Fibroblast of gingiva (primary cell): ENCODE measurements at places on chromosomes 11 and 22.

GRCh38 chr22:17176715-17177114 is 17.6 kb upstream of the HDHD5 start:
- DNase-seq: no peak

DNA sequence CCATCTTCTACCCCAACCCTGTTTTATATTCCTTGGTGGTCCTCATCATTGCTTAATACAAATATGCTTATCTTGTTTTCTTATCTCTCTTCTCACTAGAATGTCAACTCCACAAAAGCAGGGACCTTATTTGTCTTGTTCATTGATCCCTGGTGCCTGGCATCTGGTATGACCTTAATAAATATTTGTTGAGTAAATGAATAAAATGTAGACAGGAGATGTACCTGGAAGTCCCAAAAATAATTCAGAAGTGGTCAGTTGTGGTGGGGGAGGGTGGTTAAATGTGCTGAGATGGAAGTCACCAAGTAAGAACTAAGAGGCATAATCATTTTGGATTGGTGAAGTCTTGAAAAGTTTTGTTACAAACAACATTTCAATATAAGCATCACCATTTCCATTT is 214.8 kb upstream of the MPPED2 start:
- DNase-seq: no peak

DNA sequence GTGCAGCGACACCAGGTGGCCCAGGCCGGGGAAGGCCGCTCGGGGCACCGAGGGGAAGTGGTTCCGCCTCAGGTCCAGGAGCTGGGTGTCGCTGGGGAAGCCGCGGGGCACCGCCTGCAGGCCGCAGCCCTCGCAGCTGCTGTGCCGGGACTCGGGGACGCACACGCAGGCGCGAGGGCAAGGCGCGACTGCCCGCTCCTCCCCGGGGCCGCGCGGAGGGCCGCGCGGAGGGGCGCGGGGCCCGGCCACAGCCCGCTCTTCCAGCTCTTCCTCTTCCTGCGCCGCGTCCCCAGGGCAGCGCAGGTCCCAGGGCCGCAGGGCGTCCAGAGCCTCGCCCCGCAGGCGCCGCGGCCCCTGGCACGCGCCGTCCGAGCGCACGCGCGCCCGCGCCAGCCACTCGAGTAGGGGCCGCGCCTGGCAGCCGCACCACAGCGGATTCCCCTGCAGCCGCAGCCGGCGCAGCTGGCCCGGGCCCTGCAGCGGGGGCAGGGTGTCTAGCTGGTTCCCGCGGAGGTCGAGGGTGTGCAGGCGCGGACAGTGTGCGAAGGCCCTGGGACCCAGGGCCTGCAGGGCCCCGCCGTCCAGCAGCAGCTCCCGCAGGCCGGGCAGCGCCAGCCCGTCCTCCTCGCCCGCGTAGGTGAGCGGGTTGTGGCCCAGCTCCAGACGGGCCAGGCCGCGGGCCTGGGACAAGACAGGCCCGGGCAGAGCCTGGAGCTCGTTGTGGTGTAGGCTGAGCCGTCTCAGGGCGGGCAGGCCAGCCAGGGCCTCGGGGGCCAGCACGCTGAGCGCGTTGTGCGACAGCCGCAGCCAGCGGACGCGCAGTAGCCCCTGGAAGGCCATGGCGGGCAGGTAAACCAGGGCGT is 2.8 kb downstream of the CHADL start:
- DNase-seq: no peak

GRCh38 chr11:65401073-65401802 is 14.8 kb downstream of the FRMD8 start:
- no peak for DNase-seq

DNA sequence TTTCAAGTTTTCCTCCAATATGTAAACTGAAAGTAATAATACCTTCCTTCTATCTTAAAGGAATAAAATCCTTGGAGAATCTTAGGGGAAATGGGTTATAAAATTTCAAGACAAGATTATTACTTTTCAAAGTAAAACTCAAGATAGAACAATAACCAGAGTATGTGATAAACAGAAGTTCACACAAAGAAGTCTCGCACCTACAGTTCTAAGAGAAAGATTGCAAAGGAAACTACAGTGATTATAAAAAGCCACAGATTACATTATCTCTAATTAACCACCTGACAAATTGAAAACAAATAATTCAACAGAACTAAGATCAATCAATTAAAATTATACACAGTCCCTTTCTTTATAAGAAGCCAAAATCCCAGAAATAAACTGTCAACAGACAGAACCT is 34.0 kb downstream of the AMBRA1 start:
- no peak for DNase-seq

DNA sequence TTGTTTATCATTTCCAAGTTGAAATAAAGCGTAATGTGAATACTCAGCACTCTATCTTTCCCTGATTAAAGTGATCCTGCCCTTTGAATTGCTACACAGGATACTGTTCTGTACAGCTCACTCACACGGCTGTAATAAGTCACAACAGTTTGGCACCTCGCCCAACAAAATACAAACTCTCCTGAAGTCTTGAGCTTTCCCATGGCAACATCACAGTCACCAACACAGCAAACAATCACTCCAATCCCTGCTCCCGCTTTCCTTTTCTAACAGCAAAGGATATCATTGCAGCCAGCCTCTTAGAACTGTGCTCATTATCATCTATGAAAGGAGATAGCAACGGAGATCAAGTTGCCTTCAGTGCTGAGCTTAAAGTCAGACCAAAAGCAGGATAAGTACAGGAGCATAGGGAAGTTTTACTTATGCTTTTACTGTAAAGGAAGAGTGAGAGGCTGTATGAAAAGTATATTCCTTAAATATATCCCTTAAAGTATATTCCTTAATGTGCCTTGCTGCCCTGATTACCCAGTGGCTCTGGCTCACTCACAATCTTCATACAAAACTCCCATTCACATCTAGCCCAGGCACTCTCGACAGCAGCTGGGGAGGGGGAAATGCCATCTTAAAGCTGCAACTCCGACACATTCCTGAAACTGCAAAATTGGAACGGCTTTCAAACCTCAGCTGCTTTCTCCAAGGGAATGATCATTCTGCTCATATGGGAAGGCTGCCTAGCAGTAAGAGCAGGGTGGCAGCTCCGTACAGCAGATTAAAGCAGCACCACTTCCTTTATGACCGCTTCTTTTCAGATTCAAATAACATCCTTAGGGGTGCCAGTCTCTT is 35.8 kb downstream of the MAML2 start:
- DNase-seq: peak; percentile 98
